ENCODE measurements at places on chromosomes 1 and 21.

- DNase-seq: no peak
Observed at GRCh38 chr1:177932123-177932522, 37.7 kb downstream of the SEC16B start.

DNA sequence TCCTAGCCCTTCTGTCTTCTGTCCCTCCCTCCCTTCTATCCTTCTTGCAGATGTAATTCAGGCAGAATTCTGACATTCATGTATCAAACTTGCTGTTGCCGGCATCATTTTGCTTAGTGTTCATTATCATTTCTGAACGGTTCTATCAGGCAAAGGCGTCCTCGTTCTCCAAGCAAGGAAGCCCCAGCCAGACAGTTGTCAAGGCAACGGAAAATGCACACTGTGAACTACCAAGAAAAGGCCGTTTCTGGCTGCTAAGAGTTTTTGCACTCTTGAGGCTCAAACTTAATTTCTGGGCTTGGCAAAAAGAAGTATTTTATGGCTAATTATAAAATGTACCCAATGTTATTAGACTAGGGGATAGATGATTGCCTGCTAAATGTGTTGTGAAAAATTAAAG lies 164.7 kb upstream of the KCNJ15 start:
- no peak for DNase-seq

DNA sequence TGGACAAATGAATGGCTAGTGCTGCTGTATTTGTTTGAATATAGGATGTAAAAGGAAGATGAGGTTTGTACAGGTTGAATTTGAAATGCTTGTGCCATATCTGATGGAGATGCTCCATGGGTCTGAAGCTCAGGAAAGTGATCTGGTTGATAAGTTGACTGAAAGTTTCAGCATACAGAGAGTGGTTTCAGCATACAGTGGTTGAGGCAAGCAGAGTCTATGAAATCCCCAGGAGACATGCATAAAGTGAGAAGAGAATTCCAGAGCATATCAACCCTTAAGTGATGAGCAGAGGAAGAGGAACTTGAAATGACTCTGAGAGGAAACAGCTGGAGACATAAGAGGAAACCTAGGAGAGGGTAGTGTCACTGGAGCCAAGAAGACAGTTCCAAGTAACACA lies 21.7 kb downstream of the TCHHL1 start:
- DNase-seq: no peak

DNA sequence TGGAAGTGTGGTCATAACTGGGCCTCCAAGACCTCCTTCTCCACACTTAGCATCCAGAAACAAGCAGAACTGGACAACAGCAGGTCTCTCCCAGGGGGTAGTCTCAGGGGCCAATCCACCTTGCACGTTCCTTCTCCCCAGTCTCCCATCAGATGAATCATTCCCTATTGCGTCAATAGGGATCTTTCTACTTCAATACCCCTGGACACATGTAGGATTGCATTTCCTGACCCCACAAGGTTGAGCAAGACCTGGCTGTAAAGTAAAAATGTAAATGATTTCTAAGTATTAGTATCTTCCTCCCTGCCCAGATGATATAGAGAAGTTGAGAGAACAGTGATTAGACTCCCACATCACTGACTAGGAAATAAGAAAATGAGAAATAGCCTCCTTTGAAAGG lies 224.5 kb upstream of the CSF3R start:
- no peak for DNase-seq

GRCh38 chr1:170009551-170009950 lies 64.9 kb downstream of the KIFAP3 start:
- DNase-seq: no peak

DNA sequence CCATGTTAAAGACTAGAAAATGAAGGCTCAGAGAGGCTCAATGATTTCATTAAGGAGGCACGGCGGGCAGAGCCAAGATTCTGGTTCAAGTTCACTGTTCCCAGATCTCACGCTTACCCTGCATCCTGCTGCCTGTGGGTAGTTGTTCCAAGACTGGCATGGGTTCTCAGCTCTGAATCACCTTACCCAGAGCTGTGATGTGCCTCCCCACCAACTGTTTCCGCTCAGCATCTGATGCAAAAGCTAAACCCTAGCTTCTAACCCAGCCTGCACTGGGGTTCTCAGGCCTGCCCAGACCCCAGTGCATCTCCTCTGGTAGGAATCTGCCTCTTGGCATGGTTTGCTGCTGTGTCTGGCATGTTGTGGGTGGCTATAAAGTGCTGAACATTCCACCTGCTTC lies 11.8 kb downstream of the TNR start:
- no peak for DNase-seq

DNA sequence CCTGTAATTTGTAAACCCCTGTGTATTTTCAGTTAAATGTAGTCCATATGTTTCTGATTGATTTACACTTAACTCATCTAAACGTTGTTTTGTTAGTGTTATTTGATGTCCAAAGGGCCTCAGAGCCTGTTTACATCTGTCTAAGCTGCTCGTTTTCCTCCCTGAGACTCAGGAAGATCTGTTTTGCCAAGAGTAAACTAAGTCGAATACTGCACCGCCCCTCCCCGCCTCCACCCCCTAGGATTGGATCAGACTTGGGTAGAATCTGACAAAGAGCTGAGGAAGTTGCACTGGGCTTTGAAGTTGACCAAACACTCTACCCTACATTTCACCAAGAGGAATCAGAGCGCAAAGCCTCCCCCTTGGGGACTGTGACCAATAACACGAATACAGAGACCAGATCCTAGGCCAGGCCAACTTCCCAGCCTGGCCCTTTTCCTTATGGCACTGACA lies 206.9 kb upstream of the LMO4 start:
- no peak for DNase-seq

DNA sequence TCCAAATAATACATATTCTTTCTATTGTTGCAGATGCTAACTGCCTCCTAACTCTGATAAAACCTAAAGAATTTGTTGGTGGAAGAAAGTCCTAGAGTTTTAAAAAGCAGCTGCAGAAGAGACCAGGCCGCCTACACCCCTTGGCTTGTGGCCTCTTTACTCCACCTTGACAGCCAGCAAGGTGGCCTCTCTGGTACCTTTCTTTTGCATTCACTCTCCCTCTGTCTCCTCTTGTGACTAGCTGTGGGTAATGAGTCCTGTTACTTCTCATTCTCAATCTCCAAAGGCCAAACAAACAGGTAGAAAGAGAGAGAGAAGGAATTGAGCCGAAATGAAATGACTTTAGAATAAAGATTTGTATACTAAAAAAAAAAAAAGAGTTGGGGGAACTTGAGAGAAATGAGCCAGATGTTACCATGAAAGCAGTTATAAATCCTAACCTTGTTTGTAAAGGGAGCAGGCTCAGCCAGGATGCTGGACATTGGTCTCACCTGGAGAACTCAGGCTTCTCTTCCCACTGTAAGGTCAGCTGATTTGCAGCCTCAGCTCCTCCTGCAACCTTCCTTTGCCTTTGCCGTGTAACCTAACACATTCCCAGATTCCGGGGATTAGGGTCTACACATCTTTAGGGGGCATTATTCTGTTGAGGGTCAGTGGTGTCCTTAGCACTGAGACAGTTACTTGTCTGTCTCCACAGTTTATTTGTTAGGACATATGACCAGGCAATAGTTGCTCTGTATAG lies 164.1 kb upstream of the IRF2BP2 start:
- no peak for DNase-seq

DNA sequence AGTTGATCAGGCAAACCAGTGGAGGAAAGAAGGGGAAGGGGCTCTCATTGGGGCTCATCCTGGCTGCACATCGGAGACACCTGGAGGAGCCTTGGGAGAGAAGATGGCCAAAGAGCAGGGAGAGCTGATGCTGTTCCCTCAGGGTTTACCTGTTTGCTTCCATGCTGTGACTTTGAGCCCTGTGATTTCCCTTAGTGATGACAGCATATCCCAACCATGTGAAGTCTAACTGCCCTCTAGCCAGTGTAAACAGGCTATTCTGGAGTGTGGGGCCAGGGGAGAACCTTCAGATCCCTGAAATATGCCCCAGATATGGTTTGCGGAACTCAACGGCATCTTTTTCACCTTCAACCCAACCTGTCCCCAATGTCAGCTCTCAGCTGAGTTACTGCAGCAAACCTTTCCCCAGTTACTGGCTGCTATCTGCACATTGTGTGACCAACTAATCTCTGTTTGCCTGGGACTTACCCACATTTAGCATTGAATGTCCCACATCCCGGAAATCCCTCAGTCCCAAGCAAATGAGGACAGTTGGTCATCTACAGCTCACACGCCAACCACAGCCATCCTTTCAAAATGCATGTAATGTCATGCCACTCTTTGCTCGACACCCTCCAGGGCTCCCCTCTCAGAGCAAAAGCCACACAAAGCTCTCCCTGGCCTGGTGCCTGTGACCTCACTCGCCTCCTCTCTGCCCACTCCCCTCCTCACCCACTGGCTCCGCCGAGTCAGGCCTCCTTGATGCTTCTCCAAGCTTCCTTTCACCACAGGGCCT lies 242.3 kb downstream of the KCNJ6 start:
- no peak for DNase-seq

DNA sequence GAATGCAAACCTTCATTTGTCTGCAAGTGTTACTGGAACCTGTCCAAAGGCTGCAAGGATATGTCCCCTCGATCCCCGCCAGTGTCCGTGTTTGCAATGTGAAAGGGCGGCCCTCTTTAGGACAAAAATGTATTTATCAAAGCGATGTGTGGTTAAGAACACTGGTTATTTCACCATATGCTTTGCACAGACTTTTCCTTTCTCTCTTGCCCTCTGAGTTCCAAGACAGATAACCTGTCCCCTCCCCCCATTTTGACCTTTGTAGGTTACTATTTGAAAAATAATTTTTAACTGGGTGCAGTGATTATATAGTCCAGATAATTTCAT lies 1.8 kb downstream of the CHRM3 start:
- no peak for DNase-seq

DNA sequence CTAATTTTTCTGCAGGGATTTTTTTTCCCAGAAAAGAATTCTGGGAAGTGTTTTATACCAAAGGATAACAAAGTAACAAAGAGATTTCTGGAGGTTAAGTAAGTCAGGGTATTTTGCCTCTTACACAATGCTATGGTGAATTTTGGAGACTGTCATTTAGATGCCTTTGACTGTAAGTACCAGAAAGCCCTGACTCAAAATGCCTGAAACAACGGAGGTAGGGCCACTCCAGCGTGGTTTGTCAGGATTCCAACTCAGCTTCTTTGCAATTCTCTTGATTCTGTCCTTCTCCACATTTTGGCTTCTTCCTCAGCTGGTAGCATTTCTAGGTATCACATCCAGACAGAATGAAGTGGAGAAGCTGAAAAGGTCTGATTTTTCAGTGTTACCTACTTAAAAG lies 106.5 kb downstream of the UCHL5 start:
- no peak for DNase-seq

- DNase-seq: peak; percentile 63
Observed at GRCh38 chr1:203044546-203045250, 18.4 kb downstream of the PPFIA4 start.

DNA sequence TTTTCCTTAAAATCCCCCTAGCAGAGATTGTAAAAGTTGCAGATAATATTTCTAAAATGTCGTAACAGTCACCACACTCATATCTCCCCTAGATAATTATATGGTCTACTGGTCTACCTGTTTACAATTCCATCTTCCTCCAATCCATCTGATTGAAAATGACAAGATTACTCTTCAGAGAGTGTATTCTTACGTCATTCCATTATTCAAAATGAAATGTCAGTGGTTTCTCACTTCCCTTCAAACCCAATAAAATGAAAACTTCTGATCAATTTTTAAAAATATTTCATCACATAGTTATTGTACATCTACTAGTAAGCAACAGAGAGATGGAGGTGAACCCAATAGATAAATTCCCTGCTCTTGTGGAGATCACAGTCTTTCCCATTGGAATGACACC lies 202.2 kb upstream of the C8B start:
- DNase-seq: no peak

GRCh38 chr1:106998431-106999002 lies 58.0 kb upstream of the PRMT6 start:
- no peak for DNase-seq

DNA sequence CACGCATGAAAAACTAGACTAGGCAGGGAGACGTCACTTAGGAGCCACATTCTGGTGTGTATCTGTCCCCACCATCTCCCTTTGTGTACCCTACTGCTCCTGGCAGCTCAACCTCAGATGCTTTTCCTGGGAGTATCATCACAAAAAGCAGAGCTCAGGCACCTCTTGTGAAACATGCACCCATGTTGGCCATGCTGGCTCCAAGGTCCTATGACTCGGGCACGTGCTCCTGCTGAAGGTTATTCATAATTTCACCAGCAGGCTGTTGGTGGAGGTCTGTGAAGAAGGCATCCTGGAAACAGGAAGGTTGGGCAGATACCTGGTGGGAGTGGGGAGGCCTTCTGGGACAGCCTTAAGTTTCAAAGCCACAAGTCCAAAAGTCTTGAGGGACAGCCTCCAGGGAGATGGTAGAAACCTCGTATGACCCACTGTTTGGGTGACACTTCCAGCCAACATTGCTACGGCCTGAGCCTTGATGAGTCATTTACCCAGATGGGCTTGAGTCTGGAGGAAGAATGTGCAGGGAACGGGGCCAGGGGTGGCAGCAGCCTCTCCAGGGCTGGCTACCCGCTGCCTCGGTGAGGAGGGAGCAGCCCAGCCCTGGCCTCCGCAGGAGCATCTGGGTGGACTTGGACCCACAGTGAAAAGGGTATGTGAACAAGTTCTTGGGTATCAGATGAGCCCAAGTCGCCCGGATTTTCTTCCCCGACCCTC lies 75.8 kb downstream of the PGBD5 start:
- DNase-seq: peak; percentile 42

DNA sequence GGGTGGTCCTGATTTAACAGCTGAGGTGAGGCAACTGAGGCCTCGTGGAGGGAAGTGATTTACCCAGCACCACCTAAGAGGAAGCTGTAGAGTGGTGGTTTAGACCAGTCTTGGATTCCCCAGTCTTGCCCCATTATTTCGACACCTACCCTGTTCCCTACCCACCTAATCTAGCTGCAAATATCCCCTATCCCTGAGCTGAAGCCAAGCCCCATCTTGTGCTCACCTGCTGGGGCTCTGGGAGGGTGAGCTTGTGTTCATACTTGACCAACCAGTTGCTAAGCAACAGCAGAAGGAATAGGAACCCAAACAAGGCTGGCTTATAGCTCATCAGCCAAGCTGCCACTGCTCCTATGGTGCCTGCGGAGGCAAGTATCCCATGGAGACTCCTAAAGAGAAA lies 2.0 kb downstream of the TEX46 start:
- no peak for DNase-seq

Data from NCI-H1694 treated with DMSO at 0.1 percent for 48 hours (cell line).